ENCODE measurements at places on chromosomes 2 and 18.
A peak's percentile ranks its signal among the peaks of the same experiment; 100 is the strongest.

DNA sequence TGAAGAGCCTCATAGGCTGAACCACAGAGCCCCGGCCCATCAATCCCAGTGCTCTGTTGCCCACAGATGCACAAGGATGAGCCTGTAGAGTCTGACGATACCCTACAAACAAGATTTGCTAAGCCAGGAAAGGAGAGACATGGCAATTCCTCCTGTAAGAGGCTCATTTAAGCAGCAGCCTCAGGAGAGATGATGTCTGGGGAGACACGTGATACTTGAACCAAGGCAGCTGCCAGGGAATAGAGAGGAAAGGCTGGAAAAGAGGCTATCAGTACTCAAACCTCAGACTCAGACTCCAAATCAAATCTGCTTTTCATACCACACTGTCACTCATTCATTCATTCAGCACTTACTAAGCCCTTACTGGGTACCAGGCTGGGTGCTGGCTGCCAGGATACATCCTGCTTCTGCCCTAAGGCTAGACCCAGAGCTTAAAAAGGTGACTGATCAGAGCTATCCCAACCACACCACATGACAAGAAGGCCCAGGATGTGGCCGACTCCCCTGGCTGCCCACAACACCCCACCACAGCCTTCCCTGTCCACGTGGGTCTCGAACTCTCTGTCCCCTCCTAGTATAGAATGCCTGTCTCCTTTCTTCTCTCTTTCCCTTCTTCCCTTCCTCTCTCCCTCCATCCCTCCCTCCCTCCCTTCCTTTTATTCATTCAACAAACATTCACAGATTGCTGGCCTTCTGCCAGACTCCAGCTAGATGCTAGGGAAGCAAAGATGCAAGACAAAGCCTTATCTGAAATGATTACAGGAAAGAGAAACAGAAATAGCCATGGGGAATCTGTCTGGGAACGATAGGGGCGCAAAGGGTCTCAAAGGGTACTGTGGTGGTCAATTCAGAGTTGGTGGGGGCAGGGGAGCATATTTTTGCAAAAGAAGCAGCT is 23.4 kb upstream of the KCNK3 start:
- DNase-seq, result no peak

DNA sequence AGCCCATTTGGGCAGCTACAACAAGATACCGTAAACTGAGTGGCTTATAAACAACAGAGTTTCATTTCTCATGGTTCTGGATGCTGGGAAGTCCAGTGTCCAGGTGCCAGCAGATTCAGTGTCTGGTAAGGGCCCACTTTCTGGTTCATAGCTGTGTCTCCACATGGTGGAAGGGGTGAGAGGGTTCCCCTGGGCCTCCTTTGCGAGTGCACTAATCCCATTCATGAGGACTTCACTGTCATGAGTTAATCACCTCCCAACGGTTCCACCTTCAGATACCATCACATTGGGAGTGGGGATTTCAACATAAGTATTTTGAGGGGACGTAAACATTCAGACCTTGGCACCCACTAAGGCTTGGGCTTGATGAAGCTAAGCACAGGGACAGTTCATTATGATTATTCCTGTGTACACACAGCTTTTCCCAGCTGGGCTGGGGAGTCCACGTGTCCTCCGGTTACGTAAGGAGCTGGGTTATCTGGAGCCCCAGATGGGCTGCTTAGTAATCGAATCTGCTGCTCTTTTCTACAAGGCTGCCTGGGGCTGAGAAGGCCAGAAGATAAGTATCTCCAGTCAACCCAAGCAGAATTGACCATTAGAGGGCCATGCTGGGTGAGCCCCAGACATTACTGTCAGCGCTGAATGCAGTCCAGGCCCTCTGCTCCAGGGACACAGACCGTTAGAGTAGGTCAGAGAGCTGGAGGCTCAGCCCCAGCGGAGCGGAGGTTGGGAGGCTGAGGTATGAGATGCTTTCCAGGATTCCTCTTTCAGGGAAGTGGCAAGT is 42.7 kb downstream of the EPAS1 start:
- DNase-seq, result peak; percentile 96

DNA sequence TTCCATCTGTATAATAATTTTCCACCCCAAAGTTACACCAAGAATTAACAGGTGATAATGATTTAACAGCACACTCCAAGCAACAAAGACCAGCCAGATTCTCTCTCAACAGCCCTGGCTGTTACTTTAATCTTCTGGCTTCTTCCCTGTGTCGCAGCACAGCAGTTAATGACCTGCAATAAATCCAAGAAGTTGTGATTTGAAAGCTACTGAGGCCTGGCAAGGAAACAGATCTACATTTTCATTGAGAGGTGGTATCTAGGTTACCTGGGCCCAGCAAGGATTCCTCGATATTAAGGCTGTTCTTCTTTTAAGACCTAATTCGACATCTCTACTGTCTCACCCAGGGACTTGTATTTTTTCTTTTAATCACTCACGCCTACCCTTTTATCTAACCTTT is 433.8 kb downstream of the NBAS start:
- DNase-seq, result no peak

DNA sequence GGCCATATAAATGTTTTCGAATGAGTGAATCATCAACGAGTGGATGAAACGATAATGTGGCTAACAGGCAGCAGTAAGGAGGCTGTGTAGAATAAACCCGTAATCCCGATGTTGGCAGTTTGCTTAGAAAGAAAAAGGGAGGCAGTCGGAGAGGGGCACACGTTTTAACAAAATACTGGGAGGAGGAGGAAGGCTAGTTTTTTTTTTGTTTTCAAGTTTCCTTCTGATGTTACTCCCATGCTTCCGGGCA is 476 bp upstream of the MSH2 start:
- DNase-seq, result no peak

GRCh38 chr18:45050712-45051601 is 370.3 kb downstream of the SETBP1 start:
- no peak for DNase-seq

DNA sequence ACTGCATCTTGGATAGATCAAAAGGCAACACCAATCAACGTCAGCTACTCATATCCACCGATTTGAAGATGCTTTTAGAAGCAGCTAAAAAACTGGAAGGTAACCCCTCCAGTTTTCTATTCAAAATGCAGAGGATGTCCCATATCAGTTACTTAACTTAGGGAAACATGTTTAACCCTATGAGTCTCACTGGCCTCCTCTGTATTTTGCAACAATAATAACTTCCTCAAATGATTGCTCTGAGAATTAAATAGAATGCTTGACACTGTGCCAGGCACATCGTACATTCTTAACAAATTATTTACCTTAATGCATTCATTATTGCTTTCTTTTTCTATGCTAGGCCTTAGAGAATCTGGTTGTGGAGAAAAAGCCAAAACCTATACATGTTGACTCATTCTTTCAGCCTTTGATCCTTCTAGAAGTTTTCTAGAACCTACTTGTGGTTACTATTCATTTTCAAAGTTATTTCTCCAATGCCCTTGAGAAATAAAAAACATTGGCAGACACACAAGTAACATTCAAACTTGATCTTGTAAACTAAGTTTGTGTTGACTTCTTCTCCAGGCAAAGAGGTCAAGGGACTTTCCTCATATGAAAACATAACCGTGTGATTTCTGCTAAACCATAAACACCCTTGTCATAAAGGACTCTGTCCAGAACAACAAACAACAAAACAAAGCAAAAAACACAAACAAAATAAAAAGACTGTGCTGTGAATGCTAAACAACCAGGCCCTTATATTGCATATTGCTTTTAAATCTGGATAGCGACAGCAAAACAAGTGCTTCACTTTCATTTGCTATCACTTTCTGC is 4.6 kb downstream of the DOCK10 start:
- DNase-seq, result no peak

DNA sequence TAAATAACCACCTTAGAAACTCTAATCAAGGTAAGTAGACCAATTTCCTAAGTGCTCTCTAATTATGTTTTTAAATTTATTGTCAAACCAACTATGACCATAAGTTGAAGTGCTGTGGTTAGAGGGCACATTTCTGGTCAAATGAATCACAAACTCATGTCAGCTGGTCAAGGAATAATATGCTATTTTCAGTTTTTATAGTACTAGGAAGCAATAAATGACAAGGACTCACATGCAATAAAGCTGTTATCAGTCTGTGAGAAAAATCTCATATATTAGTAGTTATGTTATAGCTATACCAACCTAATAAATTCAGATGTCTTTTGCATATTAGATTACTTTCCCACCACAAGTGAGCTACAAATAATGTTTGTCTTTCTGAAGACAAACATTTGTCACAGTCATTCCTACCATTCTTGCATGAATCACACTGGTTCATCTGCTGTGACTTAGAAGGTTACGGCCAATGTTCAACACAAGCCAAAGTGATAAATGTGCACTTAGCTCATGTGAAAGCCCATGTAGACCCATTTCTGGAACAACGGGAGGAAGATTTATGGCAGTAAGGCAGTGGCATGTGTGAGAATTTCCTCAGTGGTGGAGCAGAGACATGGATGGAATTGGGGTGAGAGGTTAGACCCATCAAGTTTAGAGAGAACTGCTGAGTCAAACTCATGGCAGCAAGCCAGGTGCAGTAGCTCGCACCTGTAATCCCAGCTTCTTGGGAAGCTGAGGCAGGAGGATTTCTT is 27.4 kb upstream of the CCNYL1 start:
- DNase-seq, result no peak

- DNase-seq, result no peak
These were observed 183.7 kb downstream of the GFPT1 start for GRCh38 chr2:69203166-69203985.

Measured in BE2C (cell line).